ENCODE measurements at places on chromosomes 7 and 10.

DNA sequence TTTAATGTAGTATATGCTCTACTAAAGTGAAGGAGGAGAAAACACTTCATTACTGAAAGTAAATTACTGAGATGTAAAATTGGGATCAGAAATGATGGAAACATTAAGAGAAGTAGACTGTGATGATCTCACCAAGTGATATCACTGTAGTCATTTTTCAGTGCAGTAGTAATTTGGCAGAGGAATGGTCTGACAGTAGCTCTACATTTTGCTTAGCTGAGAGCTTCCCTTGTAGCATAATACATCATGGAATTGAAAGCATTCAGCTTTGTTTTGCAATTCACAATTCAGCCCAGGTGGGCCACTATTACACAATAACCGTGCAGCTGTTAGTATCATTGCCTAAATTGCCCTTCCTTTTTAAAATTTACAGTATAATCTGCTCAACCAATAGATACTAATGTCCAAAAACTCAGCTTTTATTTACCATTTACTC lies 19.4 kb upstream of the CABCOCO1 start:
- DNase-seq = no peak

- DNase-seq = no peak
Observed at GRCh38 chr7:128408709-128409595, 830 bp downstream of the IMPDH1 start.

GRCh38 chr10:104981995-104982394 lies 340.9 kb downstream of the SORCS3 start:
- DNase-seq = no peak

- DNase-seq = peak; percentile 53
Observed at GRCh38 chr10:32379318-32379949, 32.5 kb upstream of the EPC1 start.

DNA sequence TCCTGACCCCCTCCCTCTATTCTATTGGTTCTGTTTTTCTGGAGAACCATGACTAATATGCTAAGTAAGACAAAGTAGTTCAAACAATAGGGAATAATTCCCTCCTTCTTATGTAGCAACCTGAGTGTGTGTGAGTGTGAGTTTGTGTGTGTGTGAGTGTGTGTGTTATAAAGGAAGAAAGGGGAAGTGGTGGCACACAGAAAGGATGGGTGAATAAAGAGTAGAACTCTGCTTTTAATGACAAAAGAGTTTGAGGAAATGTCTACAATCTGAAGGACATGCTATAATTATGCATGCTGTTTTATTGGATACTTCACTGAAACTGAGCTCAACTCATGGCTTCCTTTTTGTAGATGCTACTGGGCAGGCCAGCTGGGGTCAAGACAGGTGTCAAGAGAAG lies 489.5 kb downstream of the REEP3 start:
- no peak for DNase-seq

- DNase-seq = no peak
Observed at GRCh38 chr10:70035531-70035930, 17.1 kb upstream of the MACROH2A2 start.

- no peak for DNase-seq
Observed at GRCh38 chr7:46682836-46683624, 762.0 kb upstream of the IGFBP3 start.

DNA sequence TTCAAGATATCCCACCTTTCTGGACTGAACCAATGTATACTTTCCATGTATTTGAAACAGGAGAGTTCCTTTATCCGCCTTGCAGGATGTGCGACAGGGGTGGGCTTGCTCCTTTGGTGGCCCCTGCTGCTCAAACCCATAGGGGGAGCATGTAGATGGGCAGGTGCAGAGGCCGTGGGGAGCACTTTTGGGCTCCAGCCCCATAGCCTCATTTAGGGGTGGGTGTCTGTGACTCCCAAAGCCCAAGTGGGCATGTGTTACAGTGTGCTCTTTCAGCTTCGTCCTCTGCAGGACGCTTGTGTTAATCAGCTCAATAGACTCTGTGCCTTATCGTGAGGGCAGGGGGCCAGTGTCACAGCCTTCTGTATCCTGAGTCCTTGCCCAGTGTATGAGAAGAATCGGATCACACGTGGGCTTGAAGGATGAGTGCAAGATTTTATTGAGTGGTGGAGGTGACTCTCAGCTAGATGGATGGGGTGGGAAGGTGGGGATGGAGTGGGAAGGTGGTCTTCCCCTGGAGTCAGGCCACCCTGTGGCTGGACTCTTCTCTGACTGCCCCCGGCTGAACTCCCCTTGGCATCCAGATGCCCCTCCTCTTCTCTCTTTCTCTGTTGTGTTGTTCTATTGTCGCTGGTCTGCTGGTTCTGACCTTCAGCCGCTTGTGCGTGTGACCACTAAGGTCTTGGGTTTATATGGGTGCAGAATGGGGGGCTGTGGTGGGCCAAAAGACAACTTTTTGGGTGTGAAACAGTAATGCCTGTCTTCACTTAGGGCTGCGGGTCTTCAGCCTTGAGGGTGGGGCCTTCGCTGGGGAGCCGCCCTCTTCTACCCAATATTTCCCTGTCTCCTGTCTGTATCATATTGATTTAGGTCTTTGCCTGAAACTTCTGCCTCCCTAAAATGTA lies 262.2 kb downstream of the GLRX3 start:
- DNase-seq = no peak

GRCh38 chr7:41711283-41712064 lies 8.6 kb upstream of the INHBA start:
- DNase-seq = no peak

- DNase-seq = no peak
Observed at GRCh38 chr7:68900096-68900495, 698.2 kb upstream of the AUTS2 start.

GRCh38 chr10:43209651-43210141 lies 57.2 kb downstream of the RASGEF1A start:
- DNase-seq = no peak

GRCh38 chr10:20737107-20737506 lies 160.0 kb downstream of the NEBL start:
- DNase-seq = no peak

GRCh38 chr7:16232273-16232672 lies 189.1 kb downstream of the CRPPA start:
- DNase-seq = no peak

DNA sequence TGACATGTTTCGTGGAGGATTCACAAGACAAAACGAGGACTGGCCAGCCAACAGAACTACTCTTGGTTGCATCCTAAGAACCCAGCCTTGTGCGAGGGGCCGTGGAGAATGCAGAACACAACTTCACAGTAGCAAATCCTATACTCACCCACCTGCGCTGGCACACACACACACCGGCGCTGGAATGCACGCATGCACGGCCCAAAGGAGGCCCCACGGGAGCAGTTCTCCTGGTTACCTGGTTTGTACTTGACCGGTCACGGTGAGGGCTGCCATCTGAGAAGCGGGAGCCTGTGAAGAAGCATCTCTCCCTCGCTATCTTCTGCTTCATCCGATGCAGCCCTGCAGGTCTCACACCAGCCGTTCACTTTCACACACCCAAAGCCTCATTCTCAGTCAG lies 137.8 kb downstream of the ZMYND11 start:
- DNase-seq = no peak

GRCh38 chr7:21412410-21412851 lies 15.5 kb upstream of the SP4 start:
- DNase-seq = no peak

GRCh38 chr7:53191836-53192443 lies 156.5 kb downstream of the POM121L12 start:
- DNase-seq = no peak

DNA sequence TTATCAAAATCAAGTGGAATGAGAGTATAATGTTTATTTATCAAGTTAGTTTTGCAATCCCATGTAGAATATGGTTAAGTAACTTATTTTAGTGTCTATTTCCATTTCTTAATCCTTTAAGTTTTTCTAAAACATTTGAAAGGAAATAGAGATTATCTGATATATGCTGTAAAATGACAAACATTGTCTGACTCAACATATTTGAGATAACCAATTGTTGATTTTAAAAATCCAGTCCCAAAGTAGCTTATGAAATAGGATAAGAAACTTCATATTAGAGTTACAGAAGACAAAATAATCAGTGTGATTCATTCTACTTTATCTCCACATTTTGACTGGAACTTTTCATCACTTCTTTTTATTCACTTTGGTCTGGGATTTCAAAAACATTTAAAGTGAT lies 38.7 kb upstream of the CDK1 start:
- DNase-seq = no peak

- DNase-seq = no peak
Observed at GRCh38 chr7:152115021-152115718, 89.7 kb downstream of the GALNT11 start.

DNA sequence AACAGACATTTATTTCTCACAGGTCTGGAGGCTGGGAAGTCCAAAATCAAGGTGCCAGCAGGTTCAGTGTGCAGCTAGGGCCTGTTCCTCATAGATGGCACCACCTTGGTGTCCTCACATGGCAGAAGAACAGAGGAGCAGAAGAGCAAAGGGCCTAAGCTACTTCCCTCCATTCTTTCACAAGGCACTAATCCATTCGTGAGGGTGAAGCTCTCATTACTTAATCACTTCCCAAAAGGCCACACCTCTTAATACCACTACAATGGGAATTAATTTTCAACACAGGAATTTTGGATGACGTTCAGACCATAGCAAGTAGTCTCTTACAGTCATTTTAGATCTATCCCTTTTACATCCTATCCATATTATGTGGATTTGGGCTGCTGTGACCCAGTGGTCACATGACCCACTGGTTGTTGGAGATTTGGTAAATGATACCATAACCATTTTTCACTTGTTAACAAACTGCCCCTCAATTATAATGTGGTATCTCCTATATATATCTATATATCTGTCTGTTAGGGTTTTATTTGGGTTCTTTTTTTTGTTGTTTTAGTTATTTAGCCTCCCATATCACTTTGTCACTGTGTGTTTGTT lies 63.4 kb downstream of the BBS9 start:
- DNase-seq = no peak

DNA sequence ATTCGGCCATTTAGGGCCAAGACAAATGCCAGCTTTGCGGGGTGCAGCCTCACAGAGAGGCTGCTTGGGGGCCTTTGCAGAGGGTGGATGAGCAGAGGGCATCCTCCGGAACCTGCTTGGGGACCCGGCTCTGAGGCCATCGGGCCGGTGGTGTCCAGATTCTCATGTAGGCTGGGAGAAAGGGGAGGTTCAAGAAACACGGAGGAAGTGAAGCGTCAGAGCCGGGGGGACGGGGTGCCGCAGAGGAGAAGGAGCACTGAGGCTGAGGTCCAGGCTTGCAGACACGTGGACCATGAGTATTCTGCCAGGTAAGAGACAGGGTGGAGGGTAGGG lies 150.7 kb upstream of the SHH start:
- DNase-seq = no peak

DNA sequence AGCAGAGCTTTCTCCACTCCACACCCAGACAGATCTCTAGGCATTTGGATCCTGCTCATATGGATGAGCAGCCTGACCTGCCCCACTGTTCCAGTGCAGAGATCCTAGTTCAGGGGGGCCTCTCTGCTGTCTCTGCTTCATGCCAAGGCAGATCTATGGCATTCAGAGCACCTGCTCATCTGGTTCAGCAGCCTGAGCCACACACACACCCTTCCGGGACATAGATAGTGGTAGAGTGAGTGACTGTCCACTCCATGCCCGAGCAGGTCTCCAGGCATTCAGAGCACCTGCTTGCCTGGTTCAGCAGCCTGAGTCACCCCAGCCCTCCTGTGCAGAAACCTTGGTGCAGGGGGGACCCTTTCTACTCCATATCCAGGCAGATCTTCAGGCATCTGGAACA lies 54.3 kb upstream of the ZNF800 start:
- DNase-seq = no peak

DNA sequence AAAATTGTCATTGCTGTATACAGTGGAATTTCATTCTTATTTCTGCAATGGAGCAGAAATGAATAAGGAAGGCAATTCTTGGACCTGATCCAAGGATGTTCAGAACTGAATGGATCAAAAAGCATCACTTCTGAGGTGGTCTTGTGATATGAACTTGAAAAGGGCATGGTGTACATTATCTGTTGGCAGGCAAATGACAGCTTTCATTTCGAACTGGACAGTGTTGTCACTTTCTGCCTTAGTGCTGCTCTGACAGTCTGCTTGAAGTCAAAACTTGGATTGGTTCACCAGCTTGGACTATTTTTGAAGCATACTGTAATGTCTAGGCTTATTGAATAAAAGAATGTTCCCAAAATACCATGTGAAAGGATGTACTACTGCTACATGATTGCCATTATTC lies 52.0 kb downstream of the VCL start:
- DNase-seq = no peak

GRCh38 chr10:33253411-33253810 lies 81.1 kb downstream of the NRP1 start:
- no peak for DNase-seq

DNA sequence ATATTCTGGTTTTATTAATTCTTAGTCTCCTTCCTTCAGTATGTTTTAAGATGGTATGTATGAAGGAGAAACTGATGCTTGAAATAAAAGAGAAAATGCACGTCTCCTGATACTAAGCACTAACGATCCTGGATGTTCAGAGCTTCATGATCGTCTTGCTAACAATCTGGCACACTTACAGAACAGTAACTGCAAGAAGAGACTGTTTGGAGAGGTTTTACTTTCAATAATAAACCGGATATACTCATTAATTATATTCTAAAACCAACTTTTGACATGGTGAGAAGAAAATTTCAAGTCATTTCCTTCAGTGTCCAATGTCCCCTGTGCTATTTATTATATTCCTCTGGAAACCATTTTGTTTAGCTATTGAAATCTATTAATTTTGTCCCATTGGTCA lies 251.0 kb downstream of the NXPH1 start:
- DNase-seq = no peak

DNA sequence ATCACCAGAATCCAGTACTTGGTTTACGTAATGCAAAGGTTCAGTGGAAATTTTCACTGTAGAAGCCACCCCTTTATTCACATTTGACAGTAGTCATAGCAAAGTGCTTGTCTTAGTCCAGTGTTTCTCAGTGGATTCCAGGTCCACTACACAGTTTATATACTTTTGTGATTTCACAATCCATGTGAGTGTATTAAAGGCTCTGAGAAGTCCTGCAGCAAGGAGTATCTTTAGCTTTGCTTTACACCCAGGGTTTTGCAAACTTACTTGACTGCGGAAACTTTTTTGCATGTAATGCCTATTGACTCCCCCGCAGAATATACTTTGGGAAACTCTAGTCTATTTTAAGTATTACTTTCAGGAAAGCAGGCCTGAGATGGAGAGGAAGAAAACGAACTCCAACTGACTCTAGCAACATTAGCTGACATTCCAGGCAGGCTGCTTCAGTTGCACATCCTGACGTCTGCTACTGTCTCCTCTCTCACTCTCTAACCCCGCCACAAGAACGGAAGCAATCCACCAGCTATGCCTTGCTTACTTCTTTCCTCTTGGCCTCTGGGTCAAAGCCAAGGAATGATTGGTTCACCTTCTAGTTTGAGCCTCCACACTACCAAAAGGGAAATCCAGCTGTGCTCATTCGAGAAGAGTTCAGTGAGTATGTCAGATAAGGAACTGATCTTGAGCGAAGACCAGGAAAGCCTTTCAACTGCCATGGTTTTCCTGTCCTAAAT lies 6.2 kb downstream of the PLXNA4 start:
- no peak for DNase-seq

DNA sequence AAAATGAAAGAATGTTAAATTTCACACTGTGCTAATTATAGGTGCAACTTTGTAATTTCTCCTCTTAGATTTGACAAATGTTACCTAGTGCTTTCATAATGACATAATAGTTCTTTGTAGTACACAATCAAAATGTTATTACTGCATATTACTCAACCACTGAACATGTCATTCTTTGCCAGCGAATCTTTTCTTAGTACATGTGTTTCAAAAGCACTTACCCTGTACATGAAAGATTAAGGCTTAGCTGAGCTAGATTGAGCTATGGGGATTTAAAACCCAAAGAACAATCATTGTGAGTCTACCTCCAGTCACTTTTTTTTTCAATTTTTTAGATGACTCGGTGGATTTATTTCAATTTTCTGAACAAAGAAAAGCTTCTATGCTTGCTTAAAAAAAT lies 123.5 kb upstream of the FERD3L start:
- no peak for DNase-seq

Data from left hindlimb (tissue), 1 donor.